ENCODE measurements at places on chromosomes 2 and 18. TPM values are rescaled to one million over a fixed set of nuclear protein-coding genes. Genes with fewer than 3 reads are reported as not detected.
A peak's percentile ranks its signal among the peaks of the same experiment; 100 is the strongest.

DNA sequence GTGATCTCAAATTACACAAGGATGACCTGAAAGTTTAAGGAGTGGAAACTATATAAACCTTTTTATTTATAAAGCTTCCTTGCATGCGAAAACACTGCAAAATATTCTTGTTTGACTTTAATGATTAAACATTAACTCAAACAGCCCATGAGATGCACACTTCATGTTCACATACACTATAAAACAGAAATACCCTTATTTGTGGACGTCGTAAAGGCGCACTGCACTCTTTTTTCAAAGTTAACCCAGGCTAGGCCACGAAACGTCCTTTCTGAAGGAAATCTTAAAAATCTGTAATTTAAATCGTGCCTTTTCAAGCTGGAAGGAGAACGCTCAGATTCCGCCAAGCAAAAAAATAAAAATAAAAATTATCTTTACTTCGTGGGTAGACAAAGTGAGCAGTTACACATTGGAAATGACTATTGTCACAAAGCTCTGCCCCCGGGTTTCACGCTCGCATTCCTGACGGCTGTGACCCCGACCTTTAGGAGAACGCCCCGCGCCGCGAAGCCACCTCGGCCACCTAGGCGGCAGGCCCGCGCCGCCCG lies 728 bp downstream of the FAM168B start:
- DNase-seq = no peak

- DNase-seq = no peak
Observed at GRCh38 chr2:129565551-129566109, 413.8 kb upstream of the RAB6C start.

TMEM163 gene
- 0.28 TPM for total RNA-seq

DNA sequence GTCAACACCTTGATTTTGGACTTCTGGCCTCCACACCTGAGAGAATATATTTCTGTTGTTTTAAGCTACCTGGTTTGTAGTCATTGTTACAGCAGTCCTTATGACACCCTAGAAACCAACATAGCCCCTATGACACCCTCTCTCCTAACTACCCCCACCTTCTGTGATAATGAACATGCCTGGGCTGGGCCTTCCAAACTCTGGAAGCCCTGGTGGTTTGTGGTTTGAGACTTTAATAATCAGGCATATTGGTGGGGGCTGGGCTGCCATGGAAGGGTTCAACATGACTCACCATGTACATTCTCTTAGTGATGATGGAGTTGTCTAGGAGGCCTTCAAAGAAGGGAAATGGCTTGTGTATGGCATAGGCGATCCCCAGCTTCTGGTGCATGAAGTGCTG lies 3.3 kb downstream of the SP110 start:
- DNase-seq = no peak

CASP10 gene
- total RNA-seq = 5.4 TPM

DNA sequence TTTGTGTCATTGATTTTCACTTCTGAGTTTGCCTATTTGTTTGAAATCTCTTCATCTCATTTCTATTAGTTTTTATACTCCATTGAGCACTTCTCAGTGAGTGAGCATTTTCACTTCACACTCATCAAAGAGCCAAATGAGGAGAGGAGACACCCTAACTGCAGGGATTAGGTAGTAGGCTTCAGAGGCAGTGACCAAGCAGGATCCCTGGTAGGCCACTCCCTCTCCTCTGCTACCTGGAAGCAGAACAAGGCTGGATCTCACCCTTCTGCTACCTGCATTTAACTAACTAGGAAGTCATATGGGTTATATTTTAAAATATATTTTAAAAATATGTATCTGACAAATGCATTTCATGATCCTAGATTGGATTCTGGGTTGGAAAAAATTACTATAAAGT lies 52.7 kb downstream of the SEMA4F start:
- DNase-seq = no peak

DNA sequence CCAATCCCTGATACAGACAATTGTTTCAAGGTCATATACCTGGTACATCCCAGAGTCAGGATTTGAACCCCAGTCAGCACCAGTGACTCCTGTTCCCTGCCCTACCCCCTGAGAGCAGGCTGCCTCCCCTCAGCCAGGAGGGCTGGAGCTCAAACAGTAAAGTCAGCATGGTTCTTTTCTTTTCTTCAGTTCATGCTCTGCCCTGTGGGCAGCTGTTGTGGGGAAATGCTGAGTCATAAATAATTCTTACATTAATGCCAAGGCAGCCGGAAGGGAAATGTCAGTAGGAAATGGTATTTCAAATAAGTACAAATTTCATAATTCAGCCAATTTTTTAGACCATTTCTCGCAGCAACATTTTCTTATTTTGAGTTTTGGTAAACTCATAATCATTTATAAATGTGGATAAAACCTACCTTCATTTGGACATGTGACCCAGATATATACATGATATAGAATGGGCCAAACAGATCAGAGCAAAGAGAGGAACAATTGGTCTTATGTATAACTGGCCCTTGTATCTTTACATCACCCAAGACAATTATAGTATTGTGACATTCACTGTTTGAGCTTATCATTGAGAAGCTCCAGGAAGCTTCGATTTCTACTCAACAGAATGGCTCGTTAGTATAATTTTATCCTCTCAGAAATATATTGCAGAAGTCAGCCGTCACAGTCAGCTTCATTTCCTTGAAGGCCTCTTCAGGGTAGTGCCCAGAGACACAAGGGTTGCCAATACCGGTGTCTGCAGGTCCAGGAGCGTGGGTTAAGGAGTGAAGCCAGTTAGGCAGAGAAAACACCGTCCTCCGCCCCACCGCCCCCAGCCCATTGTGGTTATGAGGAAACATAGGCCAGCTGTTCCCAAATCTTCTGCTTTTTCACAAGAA lies 28.0 kb upstream of the SCYGR1 start:
- DNase-seq = peak; percentile 69

GRCh38 chr2:2827761-2828221 lies 496.7 kb upstream of the MYT1L start:
- DNase-seq = no peak

DNA sequence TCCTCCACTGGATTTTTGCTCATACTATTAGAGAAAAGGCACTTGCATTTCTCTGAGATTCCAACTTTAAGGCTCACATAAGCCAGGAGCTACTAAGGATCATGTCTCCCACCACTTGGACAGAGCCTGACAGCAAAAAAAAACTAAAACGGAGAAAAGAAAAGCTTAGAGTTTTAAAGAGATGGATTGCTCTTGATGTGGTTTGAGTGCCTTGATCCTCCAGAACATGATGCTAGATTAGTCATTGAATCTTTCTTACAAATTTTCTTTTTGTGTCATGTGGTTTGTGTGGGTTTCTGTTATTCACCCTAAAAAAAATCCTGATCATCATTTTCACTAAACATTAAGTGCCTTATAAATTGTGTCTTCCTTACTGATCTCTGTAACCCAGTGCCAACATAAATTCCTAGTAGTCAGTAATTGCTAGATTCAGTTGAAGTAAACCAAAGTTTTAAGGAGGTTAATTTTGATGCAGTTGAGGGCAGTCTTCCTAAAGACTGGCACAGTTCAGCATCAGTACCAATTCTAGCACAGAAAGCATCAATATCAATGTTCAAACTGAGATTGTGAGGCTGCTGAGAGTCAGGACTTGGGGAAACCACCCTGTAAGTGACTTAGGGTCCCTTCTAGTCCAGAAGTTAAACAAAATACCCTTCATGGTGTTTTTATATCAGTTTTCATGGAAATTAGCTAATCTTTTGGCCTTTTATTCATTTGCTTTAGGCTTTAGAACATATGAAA lies 206.3 kb downstream of the RAD51AP2 start:
- no peak for DNase-seq

- peak; percentile 67 for DNase-seq
Observed at GRCh38 chr2:46847726-46848412, 67.7 kb downstream of the MCFD2 start.

DNA sequence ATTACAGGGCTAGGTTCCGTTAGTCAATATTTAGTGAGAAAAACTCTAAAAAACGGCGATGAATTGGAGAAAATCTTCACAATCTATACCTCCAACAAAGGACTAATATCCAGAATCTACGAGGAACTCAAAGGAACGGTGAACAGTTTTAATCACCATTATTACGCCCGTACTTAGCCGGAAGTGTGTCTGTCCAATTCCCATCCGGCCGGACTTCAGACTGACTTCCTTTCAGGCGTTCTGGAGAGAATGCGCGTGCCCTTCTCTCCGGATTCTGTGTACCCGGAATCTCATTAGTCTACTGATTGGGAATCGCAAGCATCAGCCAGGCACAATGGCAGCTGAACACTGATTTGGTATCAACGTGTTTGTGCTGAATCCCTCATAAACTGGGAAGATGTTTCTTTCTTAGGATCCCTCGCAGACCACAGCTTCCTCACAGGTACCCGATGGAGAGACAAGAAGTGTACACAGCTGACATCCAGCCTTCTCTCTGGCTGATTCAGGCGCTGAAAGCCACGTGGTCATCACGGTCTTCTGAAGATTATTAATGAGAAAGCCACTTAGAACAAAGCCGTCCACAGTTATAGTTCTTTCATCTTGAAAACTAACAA lies 239.9 kb downstream of the ZNF516 start:
- DNase-seq = no peak

DNA sequence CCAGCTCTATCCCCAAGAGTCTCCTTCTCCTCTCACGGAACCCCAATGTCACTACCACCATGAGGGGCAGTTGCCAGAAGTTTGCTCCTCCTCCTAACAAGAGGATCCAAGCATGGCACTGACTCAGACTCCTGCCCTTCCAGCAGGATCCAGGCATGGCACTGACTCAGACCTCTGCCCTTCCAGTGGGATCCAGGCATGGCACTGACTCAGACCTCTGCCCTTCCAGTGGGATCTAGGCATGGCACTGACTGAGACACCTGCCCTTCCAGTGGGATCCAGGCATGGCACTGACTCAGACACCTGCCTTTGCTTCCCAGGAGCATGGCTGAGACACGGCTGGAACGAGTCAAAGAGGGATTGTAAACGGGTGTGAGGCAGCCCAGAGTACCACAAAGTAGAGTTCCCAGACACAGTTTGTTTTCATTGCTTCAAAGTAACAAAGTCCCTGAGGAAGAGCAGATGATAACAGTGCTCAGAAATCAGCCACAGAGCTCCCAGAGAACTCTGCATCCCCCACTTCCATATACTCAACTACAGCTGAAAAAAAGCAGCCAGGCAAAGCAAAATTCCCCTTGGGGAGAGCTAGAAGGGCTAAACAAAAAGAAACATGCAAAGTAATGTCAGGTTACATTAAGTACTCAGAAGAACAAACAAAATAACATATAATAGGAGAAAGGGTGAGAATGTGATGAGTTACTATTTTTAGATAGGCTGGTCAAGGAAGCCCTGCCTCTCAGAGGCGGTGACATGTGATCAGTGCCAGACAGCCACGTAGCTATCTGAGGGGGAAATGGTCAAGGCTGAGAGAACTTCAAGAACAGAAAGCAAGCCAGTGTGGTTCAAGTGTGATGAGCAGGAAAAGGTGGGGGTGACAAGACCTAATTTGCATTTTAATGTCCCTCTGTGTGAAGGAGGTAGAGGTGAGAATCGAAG lies 3.0 kb downstream of the BUB1 start:
- no peak for DNase-seq

- no peak for DNase-seq
Observed at GRCh38 chr2:42960002-42960841, 167.8 kb upstream of the HAAO start.

DNA sequence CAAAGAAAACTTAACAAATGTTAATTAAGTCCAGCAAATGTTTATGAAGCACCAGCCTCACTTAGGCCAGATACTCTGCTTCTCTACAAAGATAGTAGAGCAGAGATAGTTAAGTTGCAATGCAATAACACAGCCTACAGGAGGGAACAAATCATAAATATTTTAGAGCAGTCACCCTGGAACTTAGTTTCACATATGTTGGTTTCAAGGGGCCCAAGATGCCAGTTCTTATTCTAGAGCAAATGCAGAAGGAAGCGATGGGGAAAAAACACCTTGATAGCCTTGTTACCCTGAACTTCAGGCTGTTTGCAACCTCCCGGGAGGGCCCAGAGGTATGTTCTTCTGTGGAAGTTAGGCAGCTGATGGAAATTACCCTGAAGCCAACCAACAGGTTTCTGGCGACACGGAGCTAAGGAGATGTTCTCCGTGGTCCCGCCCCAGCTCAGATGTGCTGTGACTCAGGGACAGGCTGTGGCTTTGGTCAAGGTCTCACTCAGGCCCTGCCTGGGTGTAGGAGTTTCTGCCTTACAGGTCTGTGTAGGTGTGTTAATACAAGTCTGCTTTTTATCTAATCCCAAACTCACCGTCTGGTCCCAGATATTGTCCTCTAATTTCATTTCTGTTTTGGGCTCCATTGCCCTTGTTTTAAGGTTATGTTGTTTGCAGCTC lies 3.8 kb downstream of the CTIF start:
- no peak for DNase-seq

- DNase-seq = no peak
Observed at GRCh38 chr18:29979881-29980280, 1062.7 kb downstream of the DSC3 start.

- DNase-seq = no peak
Observed at GRCh38 chr2:215619989-215620388, 184.1 kb upstream of the FN1 start.

DNA sequence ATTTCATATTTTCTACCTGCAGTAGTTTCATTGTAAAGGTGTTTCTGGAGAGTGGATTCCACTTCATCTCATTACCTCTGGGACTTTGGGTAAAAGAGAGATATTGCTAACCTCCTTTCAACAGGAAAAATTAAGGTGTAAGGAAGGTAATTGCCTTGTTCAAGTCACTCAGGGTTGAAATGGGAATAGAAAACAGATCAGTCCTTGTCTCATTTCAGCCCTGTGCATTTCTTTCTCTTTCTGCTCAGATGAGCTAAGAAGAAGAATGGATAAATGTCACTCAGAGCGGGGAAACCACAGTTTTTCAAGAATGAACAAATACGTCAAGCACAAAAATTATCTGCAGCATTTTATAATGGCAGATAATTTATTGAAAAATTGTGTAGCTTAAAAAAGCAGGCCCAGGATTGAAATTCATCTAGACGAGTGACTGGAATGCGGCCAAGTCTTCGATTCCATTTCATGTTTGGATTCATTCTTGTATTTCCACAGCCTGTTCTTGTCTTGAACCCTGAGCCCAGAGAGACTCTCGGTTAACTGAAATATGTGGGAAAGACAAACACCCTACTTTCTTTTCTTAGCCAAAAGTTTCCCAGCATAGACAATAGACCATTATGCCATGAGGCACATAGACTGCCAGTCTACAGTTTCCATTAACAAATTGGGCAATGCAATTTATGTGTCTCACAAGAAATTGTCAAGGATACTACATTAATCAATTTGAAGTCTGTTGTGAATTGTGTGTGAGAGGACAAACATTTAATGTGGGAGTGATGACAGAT lies 107.9 kb downstream of the POLE4 start:
- DNase-seq = no peak

SERPINB10 gene
- total RNA-seq = not detected

GRCh38 chr2:138223319-138223718 lies 259.0 kb downstream of the HNMT start:
- no peak for DNase-seq

DNA sequence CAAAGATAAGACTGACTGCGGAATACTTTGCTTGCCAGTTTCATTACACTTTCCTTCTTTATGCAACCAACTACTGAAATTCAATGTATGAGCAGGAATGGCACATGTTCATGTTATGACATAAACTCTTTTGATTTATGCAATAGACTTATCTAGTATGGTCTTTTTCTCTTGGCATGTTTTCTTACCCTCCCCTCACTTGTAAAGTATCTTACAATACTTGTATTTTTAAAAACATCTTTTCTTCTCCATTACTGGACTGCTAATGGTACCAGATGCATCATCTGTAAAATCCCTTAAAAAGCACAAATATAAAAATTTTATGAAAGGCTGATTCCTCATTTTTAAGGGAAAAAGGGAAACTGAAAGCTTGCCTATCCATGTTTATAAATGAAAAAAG lies 373.8 kb downstream of the ZEB2 start:
- DNase-seq = no peak

GRCh38 chr2:197137231-197137630 lies 173.3 kb downstream of the ANKRD44 start:
- DNase-seq = no peak

PNKD gene
- total RNA-seq = 65.2 TPM
